ENCODE measurements at places on chromosomes 16 and 17.

- no peak for DNase-seq
These were observed 24.8 kb upstream of the SIAH1 start for GRCh38 chr16:48409839-48410632.

GRCh38 chr17:57260325-57261083, 4.2 kb downstream of the MSI2 start:
- DNase-seq, result no peak

GRCh38 chr16:11835309-11835708, 16.0 kb downstream of the RSL1D1 start:
- DNase-seq, result no peak

DNA sequence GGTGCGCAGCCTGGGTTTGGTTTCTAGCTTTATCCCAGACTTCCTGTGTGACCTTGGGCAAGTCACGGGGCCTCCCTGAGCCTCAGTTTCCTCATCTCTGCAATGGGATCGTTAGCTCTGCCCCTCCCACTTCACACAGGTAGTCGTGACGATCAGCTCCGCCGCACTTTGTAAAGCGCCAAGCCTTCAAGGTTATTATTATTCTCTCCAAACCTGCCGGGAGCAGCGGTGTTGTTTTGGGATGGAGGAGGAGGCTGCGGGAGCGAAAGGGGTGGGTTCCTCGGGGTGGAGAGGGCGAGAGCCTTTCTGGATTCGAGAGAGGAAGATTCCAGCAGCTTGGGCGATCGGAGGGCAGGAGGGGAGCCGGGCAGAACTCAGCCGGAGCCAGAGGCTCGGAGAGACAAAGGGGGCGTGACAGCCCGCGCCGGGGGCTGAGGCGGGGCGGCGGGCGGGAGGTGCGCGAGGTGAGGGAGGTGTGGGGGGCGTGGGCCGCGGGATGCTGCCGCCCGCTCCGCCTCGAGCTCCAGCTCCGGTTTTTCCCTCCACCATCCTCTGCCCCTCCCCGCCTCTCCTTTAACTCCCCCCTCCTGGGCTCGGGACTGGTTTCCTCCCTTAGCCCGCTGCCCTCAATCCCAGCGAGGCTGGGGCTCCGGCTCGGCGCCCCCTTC, at the start of gene EFNB3:
Gene EFNB3 (plus strand): TSS at position 602 of the 668 bp plus-strand sequence. CDS start 397 bp downstream, outside the sequence.
- DNase-seq, result no peak

DNA sequence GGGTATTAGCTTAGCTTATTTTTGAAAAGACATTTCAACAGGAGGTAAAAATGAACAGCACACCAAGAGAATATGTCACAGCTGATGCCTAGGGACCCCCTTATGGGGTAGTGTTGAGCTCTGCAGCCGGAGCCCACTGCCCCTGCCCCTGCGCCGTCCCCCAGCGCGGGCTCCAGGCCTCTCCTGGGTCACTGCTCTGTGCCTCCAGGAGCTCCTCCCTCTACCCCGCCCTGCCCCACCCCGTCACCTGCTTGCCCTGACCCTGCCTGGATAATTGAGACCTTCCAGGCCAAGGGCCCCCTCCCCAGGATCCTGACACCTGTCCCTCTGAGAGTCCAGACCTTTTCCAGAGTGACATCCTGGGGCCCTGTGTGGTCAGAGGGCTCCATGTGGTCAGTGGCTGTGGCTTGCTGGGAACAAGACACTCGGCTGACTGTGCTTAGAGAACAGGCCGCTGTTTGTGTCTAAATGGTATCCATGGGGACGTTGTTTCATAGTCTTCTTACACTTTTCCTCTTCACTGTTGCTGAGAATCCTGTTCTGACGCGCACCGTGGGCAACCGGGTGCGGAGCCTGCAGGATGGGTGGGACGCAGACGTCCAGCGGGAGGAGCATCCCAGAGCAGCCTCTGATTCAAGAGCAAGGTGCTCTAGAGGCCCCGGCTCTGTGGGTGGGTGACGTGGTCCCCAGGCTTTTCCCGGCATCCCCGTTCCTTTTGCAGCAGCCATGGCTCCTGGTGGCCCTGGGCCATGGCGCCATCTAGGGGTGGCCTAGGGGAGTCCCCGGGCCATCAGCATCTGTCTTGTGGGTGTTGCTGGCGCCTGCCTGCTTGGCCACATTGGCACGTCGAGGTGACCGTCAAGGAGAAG, 20.0 kb upstream of the WFIKKN1 start:
- no peak for DNase-seq

- no peak for DNase-seq
These were observed 85.7 kb downstream of the TIMM22 start for GRCh38 chr17:1082579-1082978.

DNA sequence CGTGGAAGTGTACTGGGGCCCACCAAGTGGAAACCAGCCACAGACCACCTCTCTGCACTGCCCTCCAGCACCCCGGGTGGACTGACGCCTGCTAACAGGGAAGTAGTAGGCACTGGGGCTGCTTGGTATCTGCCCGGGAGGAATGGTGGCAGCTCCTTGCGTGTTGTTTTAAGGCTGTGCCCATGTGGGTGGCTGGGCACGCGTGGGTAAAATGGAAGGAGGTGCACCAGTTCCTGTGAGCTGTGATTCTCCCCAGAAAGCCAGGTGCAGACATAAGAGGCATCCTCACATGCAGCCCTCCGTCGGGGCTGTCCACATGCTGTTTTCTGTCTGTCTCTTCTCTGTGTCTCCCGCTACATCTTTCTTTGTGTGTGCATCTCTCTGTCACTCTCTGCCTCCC, 122.3 kb downstream of the ENGASE start:
- DNase-seq, result no peak
